Upper lobe of left lung (tissue), 6 donors: ENCODE measurements at places on chromosomes 11 and 22. TPM values are rescaled to one million over a fixed set of nuclear protein-coding genes. Genes with fewer than 3 reads are reported as not detected.

GRCh38 chr22:42632096-42632495, 8.3 kb downstream of the ATP5MGL start:
- DNase-seq = no peak

DNA sequence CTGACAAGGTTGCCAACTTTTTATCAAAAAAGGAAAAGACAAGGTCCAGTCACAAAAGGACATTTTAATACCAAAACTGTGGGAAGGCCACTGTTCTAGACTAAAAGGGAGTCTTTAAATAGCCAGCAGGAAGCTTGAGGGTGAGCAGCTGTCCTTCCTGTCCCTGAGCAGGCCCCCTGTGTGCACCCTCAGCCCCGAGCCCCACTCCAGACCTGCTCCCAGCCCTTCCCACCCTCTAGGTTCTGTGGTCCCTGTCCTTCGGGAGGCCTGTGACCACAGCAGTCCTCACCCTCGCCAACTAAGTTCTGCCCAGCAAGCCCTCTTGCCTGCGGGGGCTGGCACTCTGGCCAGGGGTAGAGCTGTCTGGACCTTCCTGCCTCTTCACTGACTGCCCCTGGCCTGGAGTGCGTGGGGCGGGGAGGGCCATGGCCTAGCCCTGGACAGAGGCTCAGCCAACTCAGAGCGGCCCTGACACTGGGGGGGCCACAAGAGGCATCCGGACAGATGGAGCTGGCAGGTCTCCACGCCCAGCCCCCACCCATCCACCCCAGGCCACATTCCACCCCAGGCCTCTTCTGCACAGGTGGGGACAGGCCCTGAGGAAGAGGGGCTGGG, 1.6 kb upstream of the PLXNB2 start:
- DNase-seq = peak; percentile 82

DNA sequence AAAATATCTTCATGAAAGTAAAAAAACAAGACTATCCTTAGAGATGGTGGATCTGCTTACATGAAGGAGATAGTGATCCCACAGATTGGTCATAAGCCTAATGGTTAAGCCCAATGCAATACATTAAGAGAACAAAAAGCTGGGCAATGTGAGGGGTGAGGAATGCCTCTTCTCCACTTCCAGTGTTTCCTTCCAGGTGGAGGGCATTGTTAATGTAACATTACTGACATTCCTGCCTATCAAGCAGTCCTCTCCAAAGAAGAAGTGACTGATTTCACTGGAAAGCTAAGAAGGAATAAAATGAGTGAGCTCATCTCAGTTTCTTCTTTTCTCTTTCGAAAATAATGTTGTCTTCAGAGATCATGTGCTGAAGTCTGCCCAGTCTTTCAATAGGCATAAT, 207.8 kb downstream of the RAB38 start:
- no peak for DNase-seq

GRCh38 chr11:27518518-27518917, 11.9 kb upstream of the LIN7C start:
- DNase-seq = no peak

- DNase-seq = no peak
Measured at GRCh38 chr11:118602331-118602730, 5.1 kb upstream of the PHLDB1 start.

IGSF9B gene
- total RNA-seq = 4.9 TPM

PRRG4 gene
- 8.5 TPM for total RNA-seq

INS gene
- not detected for total RNA-seq
